ENCODE measurements at places on chromosomes 2 and 18.

DNA sequence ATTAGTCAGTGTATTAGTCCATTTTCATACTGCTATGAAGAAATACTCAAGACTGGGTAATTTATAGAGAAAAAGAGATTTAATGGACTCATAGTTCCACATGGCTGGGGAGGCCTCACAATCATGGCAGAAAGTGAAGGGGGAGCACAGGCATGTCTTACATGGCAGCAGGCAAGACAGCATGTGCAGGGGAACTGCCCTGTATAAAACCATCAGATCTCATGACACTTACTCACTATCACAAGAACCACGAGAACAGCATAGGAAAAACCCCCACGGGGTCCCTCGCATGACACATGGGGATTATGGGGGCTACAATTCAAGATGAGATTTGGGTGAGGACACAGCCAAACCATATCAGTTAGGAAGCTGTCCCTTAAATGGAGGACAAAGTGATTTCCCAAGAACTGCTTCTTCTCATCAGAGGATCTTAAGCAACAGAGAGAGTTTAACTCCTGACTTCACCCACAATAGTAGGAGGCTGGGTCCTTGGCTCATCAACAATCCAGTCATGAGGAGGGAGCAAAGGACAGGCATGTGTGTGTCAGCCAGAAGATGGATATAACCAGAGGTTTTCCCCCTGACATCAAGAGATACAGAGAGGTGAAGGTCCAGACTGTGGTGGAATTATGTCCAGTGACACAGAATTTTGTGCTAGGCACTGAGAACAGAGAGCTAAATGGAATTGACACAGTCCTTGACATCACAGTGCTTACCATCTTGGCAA is 203.8 kb upstream of the SH3BP4 start:
- no peak for DNase-seq

DNA sequence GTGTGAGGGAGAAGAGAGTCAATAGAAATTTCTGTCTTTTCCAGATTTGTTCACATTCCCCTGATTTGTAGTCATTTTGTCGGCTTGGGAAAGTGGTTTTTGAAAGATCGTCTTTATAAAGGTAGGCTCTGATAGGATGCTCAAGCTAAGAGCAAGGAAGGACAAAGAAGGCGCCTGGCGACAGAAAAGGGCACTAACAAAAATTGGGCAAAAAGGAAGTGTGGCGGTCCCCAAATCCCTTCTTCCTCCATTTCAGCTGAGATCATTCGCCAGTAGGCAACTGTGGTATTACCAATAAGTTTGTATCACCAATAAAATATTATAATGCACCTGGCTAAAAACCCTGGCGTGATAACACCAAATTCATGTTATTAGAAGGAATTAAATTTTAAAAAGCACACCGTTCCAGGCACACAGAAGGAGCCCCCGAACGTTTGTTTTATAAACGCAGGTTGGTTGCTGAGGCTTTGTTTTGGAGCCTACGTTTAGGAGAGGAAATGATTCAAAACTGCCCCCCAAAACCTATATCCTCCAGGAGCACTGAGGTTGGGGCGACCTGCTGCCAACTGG is 756 bp upstream of the PTPN4 start:
- DNase-seq, result no peak

GRCh38 chr2:3481736-3482362 is 37.5 kb downstream of the ADI1 start:
- no peak for DNase-seq

GRCh38 chr2:112636605-112637288 is 9.0 kb upstream of the SLC20A1 start:
- no peak for DNase-seq
